ENCODE measurements at places on chromosomes 2 and 18.

- no peak for DNase-seq
Observed at GRCh38 chr2:20526708-20527107, 79.8 kb downstream of the RHOB start.

DNA sequence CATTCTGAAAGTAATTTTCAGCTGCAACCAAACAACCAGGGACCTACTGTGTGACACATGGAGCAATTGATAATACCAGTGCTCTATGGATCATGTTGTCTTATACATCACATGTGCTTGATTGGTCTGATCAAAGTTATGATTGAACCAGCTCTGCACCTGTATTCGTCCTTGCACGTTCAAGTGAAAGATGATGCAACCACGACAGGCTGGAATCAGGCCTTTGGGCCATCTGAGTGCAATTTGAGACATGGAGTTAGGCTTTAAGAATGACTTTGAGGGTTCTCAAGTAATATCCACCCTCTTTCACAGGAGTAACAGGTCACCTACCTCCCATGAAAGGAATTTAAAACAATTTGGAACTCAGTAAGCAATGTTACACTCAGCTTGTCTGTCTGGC, 165.2 kb downstream of the SLC8A1 start:
- DNase-seq, result no peak

DNA sequence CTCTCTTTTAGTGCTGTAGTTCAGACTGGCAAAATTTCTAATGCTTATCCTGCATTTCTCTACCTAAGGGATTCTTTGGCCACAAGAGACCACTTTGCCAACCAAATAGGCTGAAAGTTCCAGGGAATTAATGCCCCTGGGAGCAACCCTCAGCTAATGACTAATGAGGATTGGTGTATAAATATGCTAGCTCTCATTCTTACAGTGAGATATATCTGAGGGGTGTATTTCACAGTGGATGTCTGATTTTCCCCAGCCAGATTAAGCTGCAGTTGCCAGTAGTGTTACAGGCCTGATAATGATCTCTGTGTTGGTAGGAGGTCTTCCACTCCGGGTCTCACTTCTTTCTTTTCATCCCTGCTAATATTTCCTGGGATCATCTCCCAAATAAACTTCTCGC, 90.4 kb downstream of the GULP1 start:
- no peak for DNase-seq

GRCh38 chr2:85734942-85735608, 18.7 kb upstream of the ATOH8 start:
- DNase-seq, result no peak

DNA sequence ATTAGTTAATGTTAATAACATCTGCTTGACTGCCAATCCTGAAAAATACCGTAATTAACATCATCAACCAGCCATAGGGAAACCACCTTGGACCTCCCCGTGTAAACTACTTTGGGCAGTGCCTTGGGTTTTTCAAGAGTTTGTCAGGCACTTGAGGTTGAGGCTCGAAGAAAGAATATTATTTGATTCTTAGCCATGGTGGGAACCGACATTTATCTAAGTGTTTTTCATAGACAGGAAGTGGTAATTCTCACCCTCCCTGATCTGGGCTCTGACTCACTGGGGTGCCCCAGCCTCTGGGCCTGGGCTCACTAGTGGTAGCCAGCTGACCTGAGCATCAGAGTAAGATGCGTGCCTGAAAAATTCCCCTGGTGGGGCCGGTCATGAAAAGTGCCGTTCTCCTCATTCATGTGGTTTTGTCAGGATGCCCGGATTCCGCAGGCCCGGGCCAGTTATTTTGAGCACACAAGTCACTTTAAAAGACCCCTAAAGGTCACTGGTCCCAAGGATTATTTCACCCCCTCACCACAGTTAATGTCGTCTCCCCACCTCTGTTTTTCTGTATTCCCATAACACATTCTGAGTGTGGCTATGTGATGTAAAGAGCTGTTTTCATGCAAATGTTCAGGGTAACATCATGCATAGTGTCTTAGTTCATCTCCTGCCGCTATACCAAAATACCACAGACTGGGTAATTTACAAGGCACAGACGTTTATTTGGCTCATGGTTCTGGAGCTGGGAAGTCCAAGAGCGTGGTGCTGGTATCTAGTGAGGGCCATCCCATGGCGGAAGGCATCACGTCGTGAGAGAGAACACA, 21.6 kb upstream of the SPATA3 start:
- DNase-seq, result peak; percentile 39

DNA sequence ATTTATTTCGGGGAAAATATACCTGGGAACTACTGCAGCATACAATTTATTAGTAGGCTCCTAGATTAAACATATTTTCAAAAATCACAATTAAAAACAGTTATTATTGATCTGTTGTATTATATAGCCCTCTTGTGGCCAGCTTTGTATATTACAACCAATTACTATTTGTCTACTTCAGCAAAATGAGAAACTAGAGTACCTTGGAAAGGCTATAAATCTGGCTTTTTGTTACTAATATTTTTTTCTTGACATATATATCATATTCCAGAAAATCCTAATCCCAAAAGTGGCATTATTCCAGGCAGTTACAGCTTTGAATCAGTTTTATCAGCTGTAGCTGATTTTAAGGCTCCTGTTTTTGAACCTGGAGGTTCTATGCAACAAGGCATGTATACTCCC, 101.2 kb downstream of the UBR3 start:
- no peak for DNase-seq

GRCh38 chr18:68498185-68498584, 216.7 kb downstream of the TMX3 start:
- DNase-seq, result no peak

DNA sequence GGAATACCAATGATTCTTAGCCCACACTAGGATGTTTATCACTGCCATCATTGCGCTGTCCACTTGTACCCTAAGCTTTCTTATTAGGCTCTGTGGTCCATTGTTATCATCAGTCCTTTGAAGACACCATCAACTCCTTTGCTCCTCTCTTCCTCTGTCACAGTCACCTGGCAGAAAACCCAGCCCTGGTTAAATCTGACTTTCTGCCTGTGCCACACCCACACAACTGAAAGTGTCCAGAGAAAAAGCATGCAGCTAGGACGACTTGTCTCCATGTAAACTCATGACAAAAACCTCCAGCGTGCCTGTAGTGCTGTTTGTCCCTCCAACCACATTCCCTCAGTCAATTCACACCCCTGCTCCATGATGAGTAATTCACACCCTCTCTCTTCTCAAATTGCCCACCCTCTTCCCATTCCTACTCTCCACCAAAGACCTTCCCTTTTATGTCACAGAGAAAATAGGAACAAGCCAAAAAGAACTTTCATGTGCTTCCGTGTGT, 297.4 kb upstream of the MGAT5 start:
- no peak for DNase-seq

- no peak for DNase-seq
Observed at GRCh38 chr2:158716921-158717320, 78.2 kb upstream of the DAPL1 start.

GRCh38 chr2:11375025-11375688, 30.7 kb upstream of the ROCK2 start:
- no peak for DNase-seq

- no peak for DNase-seq
Observed at GRCh38 chr2:71340176-71340575, 8.6 kb downstream of the ZNF638 start.

DNA sequence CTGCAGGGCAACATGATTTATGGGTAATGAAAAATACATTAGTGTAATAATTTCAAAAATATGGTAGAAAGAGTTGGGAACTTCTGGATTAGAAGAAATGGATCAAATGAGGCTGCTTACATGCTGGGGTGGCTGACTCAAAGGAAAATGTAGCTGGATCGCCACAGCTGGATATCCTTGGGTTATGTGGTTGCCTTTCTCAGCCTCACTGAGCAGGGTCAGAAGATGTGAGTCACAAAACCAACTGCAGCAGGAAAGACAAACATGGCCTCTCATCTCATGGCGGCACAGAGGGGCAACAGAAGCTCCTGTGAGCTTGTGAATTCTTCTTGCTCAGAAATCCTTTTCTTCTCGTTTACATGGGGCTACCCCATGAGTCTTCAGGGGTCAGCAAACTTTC, 317.1 kb upstream of the SPRED2 start:
- no peak for DNase-seq

DNA sequence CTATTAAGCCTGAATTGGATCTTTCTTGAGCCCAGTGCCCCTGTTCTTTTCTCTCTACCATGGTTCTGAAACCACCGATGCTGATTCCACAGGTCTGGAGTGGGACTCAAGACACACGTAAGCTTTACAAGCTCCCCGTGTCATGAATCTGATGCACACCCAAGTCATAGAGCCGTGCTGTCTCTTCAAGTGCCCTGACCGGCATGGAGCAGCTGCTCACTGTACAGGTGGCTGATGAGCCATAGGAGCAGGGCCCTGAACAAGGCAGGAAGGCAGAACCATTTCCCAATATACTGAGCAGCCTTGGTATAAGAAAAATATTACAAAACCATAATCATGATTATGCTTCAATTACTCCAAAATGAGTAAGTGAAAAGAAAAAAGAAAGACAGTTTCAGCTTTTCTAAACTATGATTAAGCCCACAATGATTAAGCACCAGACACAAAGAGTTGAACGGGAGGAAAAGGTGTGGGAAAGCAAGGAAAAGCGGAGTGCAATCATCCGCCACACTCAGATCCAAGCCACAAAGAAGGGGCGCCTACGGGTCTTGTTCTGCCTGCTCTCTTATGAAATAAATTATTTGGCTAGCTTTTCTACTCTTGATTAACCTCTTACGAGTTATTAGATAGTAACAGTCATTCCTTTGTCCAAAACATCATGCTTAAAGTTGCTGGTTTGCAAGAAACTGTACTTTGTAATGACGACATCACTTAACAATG, 41.7 kb downstream of the NOL10 start:
- no peak for DNase-seq

- DNase-seq, result no peak
Observed at GRCh38 chr18:74512321-74513053, 16.3 kb downstream of the CNDP2 start.

GRCh38 chr18:79915161-79916127, 36.0 kb downstream of the SLC66A2 start:
- DNase-seq, result no peak

GRCh38 chr2:96164459-96165184, 19.4 kb upstream of the DUSP2 start:
- no peak for DNase-seq

DNA sequence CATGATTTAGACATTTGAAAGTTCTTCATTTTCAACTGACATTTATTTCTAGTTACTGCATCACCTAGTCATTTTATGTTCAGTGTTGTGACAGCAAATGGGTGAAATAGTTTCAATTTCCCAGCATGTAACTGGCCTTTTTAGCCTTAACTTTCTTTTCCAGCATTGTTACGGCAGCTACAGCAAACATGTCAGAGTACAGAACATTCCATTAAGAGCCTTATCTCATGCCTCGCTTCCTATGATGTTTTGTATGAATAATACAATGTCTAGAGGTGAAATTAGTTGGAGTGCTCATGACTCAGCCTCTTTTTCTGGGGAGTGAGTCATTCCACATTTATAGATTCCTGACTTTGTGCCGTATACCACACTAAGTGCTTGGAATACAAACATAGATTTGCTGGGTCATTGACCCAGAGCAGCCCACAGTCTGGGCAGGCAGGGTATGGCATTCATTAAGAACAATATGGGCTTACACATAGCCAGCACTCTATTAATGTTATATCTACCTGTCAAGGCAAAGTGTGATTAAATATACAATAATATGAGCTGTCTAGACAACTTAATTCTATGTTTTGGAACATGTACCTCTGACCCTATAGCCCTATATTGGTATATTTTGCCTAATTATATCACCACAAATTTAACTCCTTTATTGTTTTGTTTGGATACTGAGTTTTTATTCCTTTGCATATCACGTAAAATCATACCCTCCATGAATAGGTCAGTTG, 72.2 kb downstream of the MAP2 start:
- no peak for DNase-seq

- no peak for DNase-seq
Observed at GRCh38 chr2:121599963-121600651, 49.2 kb downstream of the CLASP1 start.

GRCh38 chr18:78293940-78294541, 685.6 kb upstream of the SALL3 start:
- DNase-seq, result no peak

- DNase-seq, result no peak
Observed at GRCh38 chr2:6944555-6944954, 27.3 kb downstream of the RNF144A start.

- no peak for DNase-seq
Observed at GRCh38 chr2:55051026-55051866, 995 bp upstream of the RTN4 start.

GRCh38 chr2:44522846-44523245, 161.1 kb downstream of the CAMKMT start:
- no peak for DNase-seq

All from stimulated activated CD8-positive, alpha-beta memory T cell treated with anti-CD3 and anti-CD28 coated beads, Interleukin-15, amount 100 ng/mL, for 24 hours (primary cell).